ENCODE measurements at places on chromosomes 2 and 18. TPM values are rescaled to one million over a fixed set of nuclear protein-coding genes. Genes with fewer than 3 reads are reported as not detected.

DNA sequence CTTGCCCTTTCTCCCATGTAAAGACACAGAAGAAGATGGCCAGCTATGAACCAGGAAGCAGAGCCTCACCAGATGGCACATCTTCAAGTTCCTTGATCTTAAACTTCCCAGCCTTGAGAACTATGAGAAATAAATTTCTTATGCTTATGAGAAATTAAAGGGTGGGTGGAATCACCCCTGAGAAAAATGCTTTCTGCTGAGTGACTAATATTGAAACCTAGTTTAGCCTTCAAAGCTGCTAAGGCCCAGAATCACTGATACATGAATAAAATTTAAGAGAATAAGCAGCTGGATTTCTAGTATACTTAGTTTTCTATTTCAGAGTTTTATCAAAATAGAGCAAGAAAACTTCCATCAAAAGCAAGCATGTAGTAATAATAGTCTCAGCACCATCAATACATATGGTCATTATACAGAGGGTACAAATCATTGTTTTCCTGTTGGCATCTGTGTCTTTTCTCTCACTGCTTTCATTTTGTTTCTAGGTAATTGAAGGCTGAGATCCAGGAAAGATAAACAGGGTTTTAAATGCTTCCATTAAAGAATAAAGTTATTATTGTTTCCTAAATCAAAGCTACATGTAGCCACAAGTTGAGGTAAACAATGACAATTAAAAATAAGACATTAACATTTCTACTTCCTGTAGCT lies 53.3 kb upstream of the COL5A2 start:
- H3K36me3 ChIP-seq, result no peaks in the 10 kb centered on the region
- H3K27me3 ChIP-seq, result no peaks in the 10 kb centered on the region
- no peak overlapping the region for H3K27ac ChIP-seq

DNA sequence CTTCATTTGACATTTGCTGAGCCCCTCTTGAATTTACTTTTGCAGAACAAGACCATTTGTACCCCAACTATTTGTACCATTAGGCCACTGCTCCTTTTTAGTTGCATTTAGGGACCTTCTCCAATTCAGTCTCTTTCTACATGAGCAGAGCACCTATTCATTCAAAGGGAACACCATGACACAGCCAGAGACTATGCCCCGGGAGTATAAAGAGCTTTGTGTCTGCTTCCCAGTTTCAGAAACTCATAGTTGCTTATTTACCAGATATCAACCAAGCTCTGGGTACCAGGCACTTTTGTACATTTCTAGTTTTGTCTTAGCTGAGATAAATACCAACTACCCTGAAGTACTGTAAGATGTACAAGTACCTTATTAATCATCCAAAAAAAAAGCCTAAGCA lies 269.1 kb upstream of the SIX3 start:
- H3K27ac ChIP-seq, result no peak overlapping the region
- no peak overlapping the region for H3K4me3 ChIP-seq
- peaks cover 8% of the 10 kb centered on the region for H3K4me1 ChIP-seq
- no peaks in the 10 kb centered on the region for H3K27me3 ChIP-seq

DNA sequence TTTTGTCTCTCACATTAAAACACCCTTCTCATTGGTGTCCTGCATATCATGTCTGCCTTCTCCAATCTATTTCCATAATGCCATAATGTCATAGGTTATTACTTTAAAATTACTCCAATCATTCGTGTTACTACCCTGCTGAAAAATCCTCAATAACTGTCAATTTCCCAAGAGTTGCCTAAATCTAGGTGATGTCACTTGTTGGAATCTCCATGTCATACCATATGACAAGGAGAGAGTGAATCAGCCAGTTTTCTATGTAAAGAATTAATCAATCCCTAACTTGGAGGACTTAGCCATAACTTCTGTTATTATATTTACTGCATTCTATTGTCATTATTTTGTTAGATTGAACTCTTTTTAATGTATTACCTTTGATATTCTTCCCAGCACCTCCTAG lies 62.5 kb downstream of the PHLPP1 start:
- DNase-seq, result no peak
- H3K27me3 ChIP-seq, result peaks cover 2% of the 10 kb centered on the region
- no peak overlapping the region for H3K4me3 ChIP-seq
- H3K27ac ChIP-seq, result no peak overlapping the region
- peaks cover 27% of the 10 kb centered on the region for H3K4me1 ChIP-seq

DNA sequence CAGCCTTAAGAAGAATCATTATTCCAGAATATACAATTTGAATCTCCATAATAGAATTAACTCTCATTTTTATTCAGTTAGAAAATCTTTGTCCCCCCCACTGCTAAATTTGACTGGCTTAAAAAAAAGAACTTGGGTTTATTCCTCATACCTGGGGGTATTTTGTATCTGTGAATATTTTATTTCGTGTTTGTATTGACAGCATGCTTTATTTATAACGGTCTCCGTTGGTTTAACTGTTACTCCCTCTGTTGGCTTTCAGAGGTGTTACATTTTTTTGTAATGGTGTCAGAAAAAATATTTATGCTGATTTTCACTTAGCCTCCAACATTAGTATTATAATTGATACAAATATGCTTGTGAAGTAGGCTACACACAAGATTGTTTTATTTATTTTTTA lies 109.1 kb downstream of the HAUS1 start:
- H3K27ac ChIP-seq, result no peak overlapping the region
- H3K4me1 ChIP-seq, result peaks cover 87% of the 10 kb centered on the region
- H3K36me3 ChIP-seq, result peaks cover 27% of the 10 kb centered on the region
- H3K4me3 ChIP-seq, result no peak overlapping the region

DNA sequence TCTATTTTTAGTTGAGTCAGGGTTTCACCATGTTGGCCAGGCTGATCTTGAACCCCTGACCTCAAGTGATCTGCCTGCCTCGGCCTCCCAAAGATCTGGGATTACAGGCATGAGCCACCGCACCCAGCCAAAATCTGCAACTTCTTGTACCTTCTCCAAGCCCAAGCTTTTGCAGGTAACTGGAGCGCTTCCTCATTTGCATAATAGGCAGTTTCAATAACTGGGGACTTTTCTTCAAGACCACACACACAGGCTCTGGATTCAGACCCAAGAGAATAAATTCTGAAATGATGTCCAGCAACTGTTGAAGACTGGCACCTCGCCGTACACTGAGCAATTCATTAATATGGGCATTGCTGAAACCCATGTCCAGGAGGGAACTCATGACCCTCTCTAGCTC lies 2.8 kb downstream of the MTERF4 start:
- H3K27ac ChIP-seq, result peak overlapping the region; percentile 64
- no peaks in the 10 kb centered on the region for H3K27me3 ChIP-seq
- no peak for DNase-seq
- peaks cover 48% of the 10 kb centered on the region for H3K36me3 ChIP-seq
- peaks cover 76% of the 10 kb centered on the region for H3K4me1 ChIP-seq
- no peak overlapping the region for H3K4me3 ChIP-seq

GRCh38 chr2:180983468-180984242 lies 3.2 kb downstream of the UBE2E3 start:
- peaks cover 48% of the 10 kb centered on the region for H3K4me1 ChIP-seq
- H3K4me3 ChIP-seq, result no peak overlapping the region
- H3K27me3 ChIP-seq, result no peaks in the 10 kb centered on the region
- H3K36me3 ChIP-seq, result peaks cover 27% of the 10 kb centered on the region
- no peak overlapping the region for H3K27ac ChIP-seq

- no peak overlapping the region for H3K27ac ChIP-seq
- no peak for DNase-seq
- H3K27me3 ChIP-seq, result peaks cover 23% of the 10 kb centered on the region
Observed at GRCh38 chr2:13114391-13114790, 397.7 kb downstream of the TRIB2 start.

SDC1 gene
- total RNA-seq, result not detected

SCN3A gene
- total RNA-seq, result 0.23 TPM

SPDYA gene
- 0.93 TPM for total RNA-seq

All from activated CD4-positive, alpha-beta T cell treated with anti-CD3 and anti-CD28 coated beads for 36 hours (primary cell).